Ureter (tissue), 1 donor: ENCODE measurements at places on chromosomes 2 and 18.

GRCh38 chr2:160085662-160086061 is 23.2 kb upstream of the PLA2R1 start:
- no peak for DNase-seq

DNA sequence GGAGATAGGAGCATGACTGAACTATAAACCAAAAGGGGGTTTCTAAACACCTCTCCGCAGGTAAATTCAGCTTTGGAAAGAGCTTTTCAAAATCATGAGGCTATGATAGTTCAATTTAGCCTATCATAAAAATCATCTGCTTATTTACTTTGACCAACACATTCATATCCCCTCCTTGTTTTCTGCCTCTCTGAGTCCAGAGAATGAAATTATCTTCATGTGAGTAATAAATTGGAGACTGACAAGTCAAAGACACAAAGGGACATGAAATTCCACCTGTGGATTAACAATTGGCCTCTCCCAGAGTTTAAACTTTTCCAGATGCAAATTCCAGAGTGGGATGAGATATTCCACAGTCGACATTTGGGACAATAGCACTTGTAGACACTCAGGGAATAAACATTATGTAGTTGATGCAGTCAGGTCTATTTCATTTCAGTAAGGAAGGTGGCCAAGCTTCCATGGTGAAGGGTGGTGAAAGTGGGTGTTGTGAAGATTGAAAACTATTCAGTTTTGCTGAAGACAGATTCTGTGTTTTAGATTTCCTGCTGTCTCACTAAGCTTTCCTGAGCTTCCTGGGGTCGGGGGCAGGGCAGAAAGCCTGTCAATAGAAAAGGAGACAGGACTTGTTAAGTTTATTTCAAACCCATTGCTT is 84.7 kb downstream of the CDC42EP3 start:
- DNase-seq = no peak

- no peak for DNase-seq
Observed at GRCh38 chr2:43537137-43537536, 58.7 kb downstream of the THADA start.

DNA sequence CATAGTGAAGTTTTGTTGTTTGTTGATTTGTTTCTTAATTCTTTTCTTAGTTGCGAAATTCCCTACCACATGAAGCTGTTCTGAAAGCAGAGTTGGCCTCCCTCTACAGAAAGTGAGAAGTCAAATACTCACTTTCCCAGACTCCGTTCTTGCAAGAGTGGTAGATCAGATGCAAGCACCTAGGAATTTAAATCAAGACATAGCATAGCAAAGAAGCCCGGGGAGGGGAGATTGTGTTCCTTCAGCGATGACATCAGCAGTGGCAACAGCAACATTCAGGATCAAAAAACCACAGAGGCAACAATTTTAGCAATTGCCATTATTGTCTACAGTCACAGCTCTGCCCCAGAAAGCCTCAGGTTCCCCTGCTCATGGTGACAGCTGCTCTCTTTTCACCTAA is 580.0 kb downstream of the RNF144A start:
- DNase-seq = no peak

- DNase-seq = no peak
Observed at GRCh38 chr2:179454443-179455171, 190.0 kb upstream of the SESTD1 start.

GRCh38 chr2:206921529-206921928 is 17.8 kb upstream of the CPO start:
- no peak for DNase-seq

GRCh38 chr18:25420077-25420825 is 68.3 kb upstream of the ZNF521 start:
- no peak for DNase-seq

GRCh38 chr2:38187541-38188011 is 111.6 kb upstream of the CYP1B1 start:
- DNase-seq = peak; percentile 59

GRCh38 chr2:180442860-180443644 is 436.0 kb upstream of the CWC22 start:
- no peak for DNase-seq

DNA sequence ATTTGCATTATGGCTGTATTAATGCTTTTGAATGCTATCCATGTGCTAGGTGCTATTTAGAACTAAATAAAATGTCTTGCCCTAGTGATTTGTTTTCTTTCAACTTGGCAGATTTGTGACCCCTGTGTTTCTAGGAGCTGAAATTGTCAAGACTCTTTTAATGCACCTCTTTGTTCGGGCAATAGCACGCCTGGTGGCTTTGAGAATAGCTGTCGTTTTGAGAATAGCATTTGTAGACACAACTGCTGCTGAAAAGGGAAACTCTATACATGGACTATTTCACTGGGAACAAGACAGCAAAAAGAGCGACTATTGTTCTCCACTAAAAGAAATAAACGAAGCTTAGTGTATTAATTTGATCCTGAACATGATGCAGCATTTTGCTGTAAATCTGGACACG is 352.1 kb upstream of the ZNF521 start:
- DNase-seq = no peak

DNA sequence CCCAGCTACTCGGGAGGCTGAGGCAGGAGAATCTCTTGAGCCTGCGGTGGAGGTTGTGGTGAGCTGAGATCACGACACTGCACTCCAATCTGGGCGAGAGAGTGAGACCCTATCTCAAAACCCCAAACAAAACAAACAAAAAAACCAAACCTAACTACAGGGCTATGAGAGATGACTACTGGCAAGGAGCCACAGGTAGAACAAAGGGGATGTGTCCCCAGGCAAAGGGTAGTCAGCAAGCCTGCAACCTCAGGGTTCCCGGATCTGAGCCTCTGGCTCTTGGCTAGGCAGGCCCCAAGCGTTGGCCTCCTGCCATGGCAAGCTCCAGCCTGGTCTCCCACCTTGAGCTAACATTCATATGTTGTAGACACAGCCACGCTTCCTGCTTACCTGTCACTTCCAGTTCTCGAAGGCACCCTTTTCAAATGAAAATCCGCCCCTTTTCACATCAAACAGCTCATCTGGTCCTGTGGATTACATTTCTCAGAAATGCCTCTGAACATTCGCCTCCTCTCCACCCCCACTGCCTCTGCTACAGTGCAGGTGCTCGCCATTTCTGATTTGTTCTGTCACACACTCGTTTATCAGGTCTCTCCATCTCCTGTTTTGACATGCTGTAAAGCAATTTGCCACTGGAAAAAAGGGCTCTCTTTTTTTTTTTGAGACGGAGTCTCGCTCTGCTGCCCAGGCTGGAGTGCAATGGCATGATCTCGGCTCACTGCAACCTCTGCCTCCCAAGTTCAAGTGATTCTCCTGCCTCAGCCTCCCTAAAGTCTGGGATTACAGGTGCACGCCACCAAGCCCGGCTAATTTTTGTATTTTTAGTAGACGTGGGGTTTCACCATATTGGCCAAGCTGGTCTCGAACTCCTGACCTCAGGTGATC is 13.1 kb upstream of the ACTR3 start:
- peak; percentile 82 for DNase-seq

GRCh38 chr2:72118386-72118785 is 29.3 kb downstream of the CYP26B1 start:
- no peak for DNase-seq

GRCh38 chr2:44668336-44668735 is 273.2 kb upstream of the SIX3 start:
- no peak for DNase-seq

- DNase-seq = no peak
Observed at GRCh38 chr18:61587865-61588264, 254.6 kb downstream of the CDH20 start.

DNA sequence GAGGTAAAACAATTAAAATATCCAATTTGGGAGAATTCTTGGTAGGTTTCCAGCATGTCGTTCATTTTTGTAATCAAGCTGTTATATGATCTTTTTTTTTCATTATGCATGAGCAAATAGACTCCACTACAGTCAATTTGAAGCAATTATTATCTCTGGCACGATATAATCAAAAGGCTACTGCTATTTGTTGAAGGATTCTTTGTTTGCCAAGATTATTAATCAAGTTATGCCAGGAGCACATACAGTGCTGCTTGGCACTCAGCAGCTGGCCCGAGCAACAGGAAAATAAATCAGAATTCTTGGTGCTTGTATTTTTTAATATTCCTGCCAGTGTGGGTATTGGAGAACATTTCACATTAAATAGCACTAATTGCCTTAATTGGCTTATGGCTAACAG is 279.5 kb downstream of the RND3 start:
- no peak for DNase-seq

- no peak for DNase-seq
Observed at GRCh38 chr2:147826278-147827087, 18.3 kb upstream of the ACVR2A start.

- no peak for DNase-seq
Observed at GRCh38 chr2:238282861-238283738, 5.3 kb downstream of the PER2 start.

DNA sequence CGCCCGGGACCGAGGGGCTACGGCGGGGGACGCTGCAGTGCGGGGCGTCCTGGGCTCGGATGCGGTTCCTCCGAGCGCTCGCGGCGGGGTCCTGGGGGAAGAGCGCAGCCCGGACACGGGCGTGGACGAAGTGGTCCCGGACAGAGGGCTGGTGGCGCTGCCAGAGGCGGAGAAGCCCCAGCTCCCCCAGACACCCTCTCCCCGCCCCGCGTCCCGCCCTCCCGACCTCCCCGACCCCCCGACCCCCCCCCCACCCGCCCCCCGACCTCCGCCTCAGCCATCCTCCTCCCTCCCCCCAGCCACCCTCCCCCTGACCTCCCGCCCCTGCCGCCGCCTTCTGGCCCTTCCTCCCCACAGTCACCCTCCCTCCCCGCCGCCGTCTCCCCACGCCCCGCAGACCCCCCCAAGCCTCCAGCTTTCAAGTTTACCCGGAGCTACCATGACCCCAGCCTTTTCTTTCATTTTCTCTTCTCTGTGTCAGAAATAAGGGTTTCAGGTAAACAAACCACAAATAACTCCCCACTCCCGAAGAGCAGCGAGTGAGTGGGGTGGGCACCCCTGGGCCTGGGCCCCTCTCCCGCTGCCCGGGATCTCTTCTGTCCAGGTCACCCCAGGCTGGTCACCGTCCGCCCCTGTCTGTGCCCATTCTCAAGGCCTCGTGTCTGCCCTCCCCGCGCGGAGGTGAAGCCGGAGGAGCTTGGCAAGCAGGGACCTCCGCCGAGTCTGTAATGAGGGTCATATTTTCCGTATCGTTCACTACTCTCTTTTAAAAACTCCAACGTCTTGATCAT is 5.1 kb downstream of the NFATC1 start:
- no peak for DNase-seq

DNA sequence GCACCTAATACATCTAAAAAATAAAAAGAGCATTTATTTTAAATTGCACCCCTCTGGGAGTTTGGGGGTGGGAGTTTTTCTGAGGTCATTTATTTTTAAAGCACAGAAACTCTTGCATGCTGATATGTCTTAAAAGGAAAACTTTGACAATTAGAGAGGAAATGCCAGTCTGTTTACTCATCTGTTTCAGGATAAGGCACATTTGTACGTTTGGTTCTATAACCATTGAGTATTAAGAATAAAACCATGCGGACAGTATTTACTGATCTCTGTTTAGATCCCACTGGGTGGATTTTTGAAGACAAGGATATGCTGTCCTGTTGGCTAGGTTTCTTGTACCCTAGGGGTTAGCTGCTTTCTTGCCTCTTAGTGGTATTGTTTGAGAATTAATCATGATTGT is 122.9 kb downstream of the TANC1 start:
- no peak for DNase-seq

DNA sequence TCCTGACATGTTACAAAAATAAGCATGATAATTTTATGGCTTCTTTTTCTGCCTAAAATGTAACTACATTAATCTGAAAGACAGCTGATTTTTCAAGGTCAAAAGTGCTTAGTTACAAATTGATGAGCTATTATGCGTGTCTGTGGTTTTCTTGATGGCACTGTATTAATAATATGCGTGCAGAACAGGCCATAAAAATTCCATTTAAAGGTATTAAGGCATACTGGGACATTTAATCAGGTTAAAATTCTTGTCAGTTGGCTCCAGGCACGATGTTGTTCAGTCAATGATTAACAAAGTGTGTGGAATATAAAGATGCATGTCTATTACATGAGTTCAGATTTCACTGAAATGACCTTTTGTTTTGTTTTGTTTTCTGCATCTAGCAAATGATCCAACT is 420.1 kb upstream of the ZNF804A start:
- DNase-seq = no peak

GRCh38 chr2:28749526-28749925 is 2.1 kb upstream of the PPP1CB start:
- DNase-seq = no peak

GRCh38 chr2:68739595-68740399 is 5.2 kb downstream of the ARHGAP25 start:
- no peak for DNase-seq

DNA sequence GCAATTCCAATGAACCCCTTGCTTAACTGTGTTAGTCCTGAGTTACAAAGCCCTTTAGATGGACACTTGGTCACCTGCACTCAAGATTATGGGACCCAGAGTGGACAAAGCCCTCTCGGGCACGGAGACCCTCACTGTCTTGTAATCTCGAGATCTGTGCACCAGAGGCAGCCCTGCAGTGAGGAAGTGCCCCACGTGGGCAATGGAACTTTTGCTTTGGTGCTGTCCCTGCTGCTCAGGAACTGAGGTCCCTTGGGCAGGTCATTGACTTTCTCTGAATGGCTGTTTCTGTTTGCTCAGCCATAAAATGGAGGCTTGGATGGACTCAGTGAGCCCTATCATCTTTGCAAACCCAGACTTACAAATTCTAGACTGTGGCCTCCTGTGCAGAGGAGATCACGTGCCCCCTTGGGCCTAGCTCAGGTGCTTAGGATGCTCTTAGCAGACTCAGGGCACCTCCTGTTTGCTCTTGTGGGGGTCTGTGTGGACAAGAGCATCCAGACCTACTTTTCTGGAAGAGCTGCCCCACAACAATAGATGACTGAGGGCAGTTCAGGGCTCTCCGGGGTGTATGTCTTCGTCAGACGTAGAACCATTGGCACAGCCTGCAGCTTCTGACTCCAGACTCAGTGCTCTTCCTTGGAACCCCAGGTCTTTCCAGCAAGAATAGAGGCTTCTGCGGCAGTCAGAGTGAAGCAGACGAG is 94.5 kb upstream of the HS6ST1 start:
- DNase-seq = peak; percentile 22

DNA sequence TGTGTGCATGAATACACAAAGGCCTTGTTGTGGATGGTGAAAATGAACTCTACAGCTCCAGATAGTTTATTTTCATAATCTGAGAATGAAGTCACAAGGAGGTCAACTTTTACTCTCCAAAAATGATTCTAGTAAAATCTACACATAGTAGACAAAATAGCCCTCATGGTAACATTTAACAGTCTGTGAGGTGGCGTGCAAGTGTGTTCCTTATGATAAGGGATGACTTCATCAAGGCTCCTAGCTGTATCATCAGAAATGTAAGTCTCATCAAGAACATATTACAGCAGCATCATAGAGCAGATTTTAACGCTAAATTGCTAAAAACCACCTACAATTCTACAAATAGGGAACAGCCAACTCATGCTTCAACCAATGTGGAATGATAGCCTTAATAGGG is 72.3 kb upstream of the RIOK3 start:
- DNase-seq = no peak

GRCh38 chr2:98849113-98849512 is 86.9 kb downstream of the CRACDL start:
- DNase-seq = no peak

GRCh38 chr2:64792300-64792699 is 138.6 kb upstream of the SERTAD2 start:
- DNase-seq = no peak

- no peak for DNase-seq
Observed at GRCh38 chr2:10019602-10020400, 23.5 kb upstream of the KLF11 start.
